Activated CD8-positive, alpha-beta memory T cell treated with anti-CD3 and anti-CD28 coated beads for 1 hour (primary cell): ENCODE measurements at places on chromosomes 1 and 21.

GRCh38 chr1:100523038-100523652 is 14.8 kb upstream of the GPR88 start:
- no peak for DNase-seq

- no peak for DNase-seq
These were observed 8.3 kb upstream of the C1orf198 start for GRCh38 chr1:230876660-230877059.

DNA sequence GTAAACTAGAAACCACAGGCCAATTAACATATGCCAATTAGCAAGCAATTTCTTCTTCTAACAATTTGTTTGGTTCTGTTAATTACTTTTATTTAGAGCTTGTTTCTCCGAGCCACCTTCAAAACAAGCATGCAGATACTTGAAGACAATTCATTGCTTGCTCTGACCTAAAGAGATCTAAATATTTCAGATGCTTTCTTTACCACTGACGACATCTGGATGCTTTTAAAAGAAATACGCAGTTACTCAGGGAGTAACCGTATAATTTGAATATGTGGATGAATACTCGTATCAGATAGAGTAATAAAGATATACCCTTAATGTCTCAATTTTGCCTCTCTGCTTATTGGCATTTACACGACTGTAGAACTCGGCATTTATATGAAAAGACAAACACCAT is 390.0 kb downstream of the DISC1 start:
- no peak for DNase-seq

GRCh38 chr1:183675883-183676585 is 22.9 kb upstream of the APOBEC4 start:
- no peak for DNase-seq

- DNase-seq = peak; percentile 45
These were observed 59.6 kb upstream of the ITPKB start for GRCh38 chr1:226798427-226799411.

DNA sequence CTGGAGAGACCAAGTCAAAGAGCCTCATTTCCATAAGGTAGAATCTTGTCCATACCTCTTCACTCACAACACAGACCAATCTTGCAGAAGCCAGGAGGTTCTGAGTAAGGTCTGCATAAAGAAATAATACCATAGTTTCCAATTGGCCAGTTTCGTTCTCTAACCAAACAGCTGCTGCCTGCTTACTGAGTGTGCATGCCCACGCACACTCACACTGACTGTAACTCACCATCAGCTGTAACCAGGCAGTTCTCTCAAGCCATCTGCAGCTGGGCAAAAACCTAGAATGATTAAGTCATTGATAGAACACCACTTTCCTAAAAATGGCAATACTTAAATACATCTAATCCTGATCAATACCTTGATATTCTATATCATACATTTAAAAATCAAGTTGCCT is 106.6 kb upstream of the VAV3 start:
- no peak for DNase-seq
